ENCODE measurements at places on chromosomes 5 and 9.

- DNase-seq, result peak; percentile 61
Measured at GRCh38 chr5:86880785-86881492, 263.2 kb downstream of the COX7C start.

GRCh38 chr9:23682891-23683431 is 143.1 kb downstream of the ELAVL2 start:
- DNase-seq, result no peak

DNA sequence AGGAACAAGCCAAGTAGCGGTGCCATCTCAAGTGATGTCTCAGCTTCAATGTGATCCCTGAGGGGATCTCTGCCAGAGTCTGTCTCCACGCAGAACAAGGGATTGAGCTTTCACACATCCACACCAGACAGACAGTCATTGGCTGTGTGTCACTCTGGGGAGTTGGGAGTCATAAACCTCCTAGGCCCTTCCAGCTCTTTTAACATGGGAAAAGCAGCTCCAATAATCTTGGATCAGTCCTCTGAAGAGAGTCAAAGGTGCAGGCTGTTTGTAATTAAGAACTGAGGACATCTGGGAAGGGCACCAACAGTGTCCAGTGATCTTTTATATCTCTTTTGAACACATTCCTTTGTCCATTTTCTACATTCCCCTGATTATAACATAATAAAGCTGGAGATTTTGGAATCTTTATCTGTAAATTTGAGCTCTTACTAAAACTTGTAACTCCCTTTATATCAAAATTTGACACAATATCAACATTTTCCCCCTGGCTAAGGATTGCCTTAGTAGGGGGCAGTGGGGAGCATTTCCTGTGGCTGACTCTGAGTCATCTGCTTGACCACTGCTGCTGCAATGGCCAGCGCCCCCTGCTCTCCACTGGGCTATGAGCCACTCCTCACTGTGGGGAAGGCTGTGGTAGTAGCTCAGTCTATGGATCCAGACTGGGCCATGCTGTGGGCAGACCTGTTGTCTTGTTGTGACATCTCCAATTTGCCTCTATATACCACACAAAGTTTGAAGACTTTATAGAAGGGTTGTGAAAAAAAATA is 284.4 kb downstream of the OSTF1 start:
- no peak for DNase-seq

GRCh38 chr5:175753536-175754402 is 95.9 kb downstream of the HRH2 start:
- no peak for DNase-seq

DNA sequence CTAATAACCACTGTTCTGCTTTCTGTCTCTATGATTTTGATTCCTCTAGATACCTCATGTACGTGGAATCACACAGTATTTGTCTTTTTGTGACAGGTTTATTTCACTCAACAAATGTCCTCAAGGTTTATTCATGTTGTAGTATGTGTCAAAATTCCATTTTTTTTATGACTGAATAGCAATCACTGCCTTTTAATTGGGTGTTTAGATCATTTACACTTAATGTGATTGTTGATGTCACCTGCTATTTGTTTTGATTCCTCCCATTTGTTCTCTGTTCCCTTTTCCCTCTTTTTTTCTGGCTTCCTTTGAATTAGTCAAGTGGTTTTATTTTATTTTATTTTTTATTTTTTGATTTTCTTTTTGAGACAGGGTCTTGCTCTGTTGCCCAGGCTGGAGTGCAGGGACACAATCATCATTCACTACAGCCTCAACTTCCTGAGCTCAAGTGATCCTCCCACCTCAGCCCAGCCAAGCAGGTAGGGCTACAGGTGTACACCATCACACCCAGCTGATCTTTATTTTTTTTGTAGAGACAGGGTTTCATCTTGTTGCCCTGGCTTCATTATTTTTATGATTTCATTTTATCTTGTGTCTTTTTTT is 41.6 kb downstream of the LHX3 start:
- no peak for DNase-seq

- DNase-seq, result no peak
Measured at GRCh38 chr9:132697230-132697629, 27.0 kb downstream of the GTF3C4 start.

GRCh38 chr5:91132550-91132949 is 250.6 kb downstream of the ARRDC3 start:
- no peak for DNase-seq

DNA sequence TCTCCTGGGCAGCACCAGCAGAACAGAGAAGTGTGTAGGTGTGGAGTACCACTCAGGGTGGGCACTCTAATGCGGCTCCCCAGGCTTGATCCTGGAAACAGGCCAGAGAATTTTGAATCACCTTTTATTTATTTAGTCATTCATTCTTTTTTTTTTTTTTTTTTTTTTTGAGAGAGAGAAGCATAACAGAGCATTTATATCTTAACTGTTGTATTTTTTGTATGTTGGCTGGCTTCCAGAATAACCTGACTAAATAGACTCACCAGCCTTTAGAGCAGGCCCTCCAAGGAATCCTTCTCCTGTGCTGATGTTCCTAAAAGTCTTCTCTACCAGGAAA is 153.4 kb downstream of the PIK3R1 start:
- no peak for DNase-seq
